ENCODE measurements at places on chromosomes 12 and 14.

GRCh38 chr12:15534322-15534721 is 212.0 kb downstream of the PTPRO start:
- DNase-seq, result no peak

DNA sequence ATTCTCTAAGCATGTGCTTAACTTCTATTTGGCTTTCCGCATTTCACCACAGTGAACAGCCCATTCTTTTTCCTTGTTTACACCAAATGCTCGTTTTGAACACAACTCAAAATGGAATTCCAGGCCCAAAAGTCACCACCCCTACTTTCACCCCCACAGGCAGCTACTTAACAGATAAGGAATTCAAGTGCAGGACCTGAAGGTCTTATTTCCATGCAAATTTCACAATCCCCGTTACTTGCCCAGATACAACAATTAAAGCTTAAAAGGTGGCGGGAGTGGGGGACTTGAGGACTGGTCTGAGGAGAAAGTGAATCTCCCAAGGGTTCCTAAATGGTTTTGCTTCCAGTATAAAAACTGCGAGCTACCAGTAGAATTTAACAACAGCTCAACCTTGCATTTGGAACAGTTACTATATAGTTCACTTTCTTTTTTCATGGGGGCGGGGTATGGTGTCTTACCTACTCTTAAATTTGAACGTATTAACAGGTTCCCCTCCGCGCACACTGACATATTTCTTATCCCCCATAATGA is 3.7 kb downstream of the USP44 start:
- DNase-seq, result no peak

DNA sequence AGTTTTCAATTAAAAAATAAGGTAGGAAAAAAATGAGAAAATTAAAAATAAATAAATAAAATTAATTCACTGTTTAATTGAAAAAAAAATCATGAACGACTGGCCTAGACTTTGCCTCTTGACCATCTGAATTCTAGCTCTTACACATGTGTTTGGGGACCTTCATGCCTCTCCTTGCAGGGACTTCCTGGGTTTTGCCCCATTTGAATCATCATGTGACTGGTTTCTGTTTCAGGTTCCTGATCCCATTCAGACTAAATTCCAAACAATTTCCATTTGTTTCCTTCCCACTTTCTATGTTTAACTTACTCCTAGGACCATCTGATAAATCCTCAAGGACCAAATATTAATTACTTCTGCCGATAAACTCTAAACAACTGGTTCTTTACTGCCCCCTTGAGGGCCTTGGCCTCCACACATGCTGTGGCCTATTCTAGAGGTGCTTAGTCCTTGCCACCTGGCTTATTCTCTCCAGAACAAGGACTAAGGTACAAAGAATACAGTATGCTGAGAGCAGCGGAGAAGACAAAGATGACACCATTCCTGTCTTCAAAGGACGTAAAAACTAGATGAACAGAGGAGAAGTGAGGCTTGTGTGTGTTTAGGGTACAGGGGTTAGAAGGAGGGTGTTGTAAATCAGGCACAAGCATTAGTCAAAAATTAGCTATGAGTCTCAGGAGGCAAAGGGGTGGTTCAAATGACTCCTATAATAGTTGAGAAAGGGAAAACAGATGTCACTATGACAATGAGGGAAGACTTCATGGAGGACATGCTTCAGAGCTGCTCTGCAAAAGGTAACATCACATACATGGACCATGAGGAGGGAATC is 125.8 kb upstream of the AVPR1A start:
- DNase-seq, result no peak

GRCh38 chr12:13203034-13203922 is 6.8 kb downstream of the EMP1 start:
- no peak for DNase-seq

- DNase-seq, result no peak
These were observed 82.0 kb downstream of the ETV6 start for GRCh38 chr12:11731455-11731854.

- no peak for DNase-seq
These were observed 128.7 kb upstream of the RAP1B start for GRCh38 chr12:68482014-68482413.

DNA sequence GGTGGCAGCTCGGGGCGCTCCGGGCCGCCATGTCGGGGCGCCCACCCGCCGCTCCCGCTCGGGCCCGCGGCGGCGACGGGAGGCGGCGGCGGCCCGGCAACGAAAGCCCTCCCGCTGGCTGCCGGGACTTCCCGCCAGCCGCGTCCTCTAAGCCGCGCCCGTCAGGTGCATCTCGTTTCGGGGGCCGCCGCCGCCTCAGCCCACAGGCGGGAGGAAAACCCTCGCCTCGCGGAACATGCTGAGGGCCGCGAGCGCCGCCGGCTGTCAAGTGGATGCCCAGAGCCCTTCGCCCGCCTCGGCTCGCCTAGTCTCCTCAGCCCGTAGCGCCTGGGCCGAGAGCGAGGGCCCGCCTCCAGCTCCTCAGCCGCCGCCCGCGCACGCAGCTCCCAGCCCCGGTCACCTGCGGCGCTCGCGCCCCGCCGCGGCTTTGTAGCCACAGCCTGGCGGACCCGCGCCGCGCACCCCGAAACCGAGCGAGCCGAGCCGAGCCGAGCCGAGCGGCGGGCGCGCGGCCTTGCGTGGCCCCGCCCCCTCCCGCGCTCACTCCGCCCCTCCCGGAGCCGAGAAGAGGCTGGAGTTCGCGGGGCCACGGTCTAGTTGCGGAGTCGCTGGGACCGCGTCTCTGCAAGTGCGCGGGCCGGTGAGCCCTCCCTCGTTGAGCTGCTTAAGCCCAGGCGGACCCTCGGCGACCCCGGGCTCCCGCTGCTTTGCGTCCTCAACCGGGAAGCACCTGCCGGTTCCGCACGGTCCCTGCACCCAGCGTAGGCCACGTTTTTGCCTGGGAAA is at the start of gene EML5:
Gene EML5 (minus strand): TSS at position 481 of the 786 bp plus-strand sequence. CDS start 450 bp downstream, at position 31.
- no peak for DNase-seq
